ENCODE measurements at places on chromosomes 2 and 18. TPM values are rescaled to one million over a fixed set of nuclear protein-coding genes. Genes with fewer than 3 reads are reported as not detected.

Gene NOL4
- not detected for polyA plus RNA-seq

Gene TMEM200C
- not detected for polyA plus RNA-seq

Gene TBR1
- polyA plus RNA-seq = not detected

Gene ERICH2
- polyA plus RNA-seq = not detected

Gene RTP5
- polyA plus RNA-seq = not detected

Gene CYP27A1
- 0.60 TPM for polyA plus RNA-seq

Gene MC5R
- polyA plus RNA-seq = not detected

Gene ARHGAP15
- polyA plus RNA-seq = 107 TPM

Gene TLX2
- not detected for polyA plus RNA-seq

Gene CCDC102B
- 7.0 TPM for polyA plus RNA-seq

Gene CTIF
- not detected for polyA plus RNA-seq

Gene LINC00305
- polyA plus RNA-seq = not detected

Gene CCL20
- not detected for polyA plus RNA-seq

Gene PXDN
- polyA plus RNA-seq = 0.93 TPM

Gene KYNU
- 0.84 TPM for polyA plus RNA-seq

Gene CRYGD
- not detected for polyA plus RNA-seq

Gene SULT1C4
- not detected for polyA plus RNA-seq

Gene ZNF385B
- not detected for polyA plus RNA-seq

Gene IL18R1
- polyA plus RNA-seq = 37.4 TPM

Gene RFX8
- not detected for polyA plus RNA-seq

Gene IL1RL2
- polyA plus RNA-seq = not detected

Gene CAPN14
- not detected for polyA plus RNA-seq

Gene KIF3C
- 1.6 TPM for polyA plus RNA-seq
